ENCODE measurements at places on chromosomes 11 and 22.

GRCh38 chr11:125347261-125347585, 148.8 kb downstream of the FEZ1 start:
- DNase-seq, result no peak

DNA sequence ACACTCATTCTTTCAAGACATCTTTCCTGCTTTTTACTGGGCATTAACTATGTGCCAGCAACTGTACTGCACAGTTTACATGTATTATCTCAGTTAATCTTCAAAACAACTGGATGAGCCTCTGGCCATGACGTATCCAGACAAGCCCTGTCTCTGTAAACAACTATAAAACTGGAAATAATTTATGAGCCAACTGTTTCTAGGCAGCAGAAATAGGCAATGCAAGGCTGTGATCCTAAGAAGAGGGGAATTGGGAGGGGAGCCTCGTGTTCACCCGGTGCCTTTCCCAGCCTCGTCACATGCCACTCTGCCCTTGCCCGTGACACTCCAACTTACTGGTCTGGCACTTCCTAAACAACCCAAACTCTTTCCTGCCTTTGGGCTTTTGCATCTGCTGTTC, 82.8 kb downstream of the FBXO7 start:
- no peak for DNase-seq

DNA sequence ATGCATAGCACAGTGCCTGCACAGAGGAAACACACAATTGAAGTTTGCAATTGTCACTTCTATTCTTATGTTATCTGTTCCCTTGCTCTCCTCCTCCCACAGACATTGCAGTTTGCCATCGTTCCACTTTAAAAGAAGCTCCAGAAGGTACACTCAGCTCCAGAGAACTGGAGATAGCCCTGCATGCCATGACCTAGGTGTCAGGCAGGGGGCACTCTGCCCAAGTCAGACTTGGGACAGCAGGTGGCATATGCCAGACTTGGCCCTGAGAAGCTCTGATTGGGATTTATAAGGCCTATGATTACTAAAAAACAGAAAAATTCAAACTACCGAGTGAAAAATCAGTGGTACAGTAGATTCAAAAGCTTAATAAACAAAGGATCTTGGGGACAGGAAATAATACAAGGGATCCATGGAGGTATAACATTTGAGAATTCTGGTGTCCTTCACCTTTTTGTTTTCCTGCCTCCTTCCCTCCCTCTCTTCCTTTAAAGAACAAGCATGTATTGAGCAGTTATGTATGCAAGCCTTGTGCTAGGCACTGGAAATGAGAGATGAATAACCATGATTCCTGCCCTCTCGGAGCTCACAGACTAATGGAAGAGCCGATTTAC, 40.0 kb downstream of the TENM4 start:
- no peak for DNase-seq

DNA sequence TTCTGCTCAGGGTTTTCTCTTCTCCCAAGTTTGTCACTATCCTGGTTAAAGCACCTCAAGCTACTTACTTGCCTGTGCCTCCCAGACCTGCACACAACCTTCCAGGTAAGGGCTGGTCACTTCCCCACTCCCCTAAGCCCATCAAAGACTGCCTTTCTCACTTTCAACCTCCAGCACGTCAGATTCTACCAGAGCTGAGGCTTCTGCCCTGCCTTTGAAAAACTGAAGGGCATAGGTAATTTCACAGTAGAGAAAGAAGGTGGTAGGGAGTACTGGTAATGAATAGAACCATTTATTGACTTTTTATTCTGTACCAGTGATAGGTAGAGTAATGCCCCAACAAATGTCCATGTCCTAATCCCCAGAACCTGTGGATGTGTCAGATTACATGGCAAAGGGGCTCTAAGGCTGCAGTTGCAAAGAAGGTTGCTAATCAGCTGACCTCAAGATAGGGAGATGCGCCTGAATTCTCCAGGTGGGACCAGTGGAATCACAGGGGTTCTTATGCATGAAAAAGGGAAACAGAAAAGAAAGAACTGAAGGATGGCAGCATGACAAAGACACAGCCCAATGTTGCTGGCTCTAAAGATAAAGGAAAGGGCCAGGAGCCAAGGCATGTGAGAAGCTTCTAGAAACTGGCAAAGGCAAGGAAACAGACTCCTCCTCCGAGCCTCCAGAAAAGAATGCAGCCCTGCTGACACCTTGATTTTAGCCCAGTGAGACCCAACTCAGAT, 89.0 kb downstream of the SLC1A2 start:
- no peak for DNase-seq

DNA sequence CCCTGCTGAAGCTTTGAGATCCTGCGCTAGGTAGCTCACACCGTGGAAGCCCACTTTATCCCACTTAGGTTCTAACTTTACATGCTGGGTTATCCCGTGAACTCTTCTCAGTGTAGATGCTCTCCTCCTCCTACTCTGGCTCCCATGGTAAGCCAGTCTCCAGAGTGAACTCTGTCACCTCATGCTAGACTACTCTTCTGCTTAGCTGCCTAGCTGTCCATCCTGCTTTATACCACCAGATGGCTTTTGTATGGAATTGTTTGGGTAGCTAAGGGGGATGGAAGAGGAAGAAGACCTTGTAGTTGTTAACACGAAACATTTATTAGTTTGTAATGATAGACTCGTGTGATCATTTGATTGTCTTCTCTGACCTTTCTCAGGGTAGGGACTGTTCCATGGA, 46.8 kb downstream of the EMSY start:
- DNase-seq, result no peak

- DNase-seq, result no peak
Measured at GRCh38 chr22:29353286-29353685, 35.1 kb downstream of the AP1B1 start.

- no peak for DNase-seq
Measured at GRCh38 chr11:4459500-4459899, 10.4 kb downstream of the OR52K2 start.
